ENCODE measurements at places on chromosomes 2 and 18.

DNA sequence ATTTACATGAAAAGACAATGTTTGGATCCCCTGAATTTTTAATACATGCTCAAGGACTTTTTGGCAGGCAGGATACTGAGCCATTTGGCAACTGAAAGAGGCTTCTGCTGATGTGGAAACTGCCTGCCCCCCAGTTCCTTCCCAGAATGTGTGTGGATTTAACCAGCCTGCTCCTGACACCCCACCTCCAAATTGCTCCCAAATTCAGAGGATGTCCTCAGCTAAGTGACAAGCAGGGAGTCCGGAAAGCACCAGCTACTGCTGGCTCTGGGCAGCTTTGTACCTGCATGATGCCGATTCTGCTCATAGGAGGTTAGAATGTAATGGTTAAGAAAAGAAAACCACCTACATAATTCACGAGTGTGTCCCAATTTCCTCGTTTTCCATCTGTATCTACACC is 197.5 kb downstream of the CDH20 start:
- DNase-seq, result no peak

DNA sequence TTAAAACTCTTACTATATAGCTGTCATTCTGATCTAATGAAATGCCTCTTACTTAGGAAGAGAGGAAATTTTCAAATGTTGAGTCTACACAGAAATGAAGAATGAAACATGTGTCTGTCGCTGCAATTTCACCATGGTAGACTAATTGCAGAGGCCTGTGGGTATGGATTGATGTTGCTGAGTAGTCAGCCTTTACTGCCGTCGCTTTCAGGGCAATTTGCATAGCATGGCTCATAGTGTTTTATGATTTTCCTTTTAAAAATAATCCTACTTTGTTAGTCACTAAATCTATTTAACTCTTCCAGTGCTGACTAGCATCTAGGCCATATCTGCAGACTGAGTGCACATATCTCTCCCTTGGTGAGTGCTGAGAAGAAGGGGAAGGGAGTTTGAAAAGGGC is 819.2 kb downstream of the SATB2 start:
- no peak for DNase-seq

DNA sequence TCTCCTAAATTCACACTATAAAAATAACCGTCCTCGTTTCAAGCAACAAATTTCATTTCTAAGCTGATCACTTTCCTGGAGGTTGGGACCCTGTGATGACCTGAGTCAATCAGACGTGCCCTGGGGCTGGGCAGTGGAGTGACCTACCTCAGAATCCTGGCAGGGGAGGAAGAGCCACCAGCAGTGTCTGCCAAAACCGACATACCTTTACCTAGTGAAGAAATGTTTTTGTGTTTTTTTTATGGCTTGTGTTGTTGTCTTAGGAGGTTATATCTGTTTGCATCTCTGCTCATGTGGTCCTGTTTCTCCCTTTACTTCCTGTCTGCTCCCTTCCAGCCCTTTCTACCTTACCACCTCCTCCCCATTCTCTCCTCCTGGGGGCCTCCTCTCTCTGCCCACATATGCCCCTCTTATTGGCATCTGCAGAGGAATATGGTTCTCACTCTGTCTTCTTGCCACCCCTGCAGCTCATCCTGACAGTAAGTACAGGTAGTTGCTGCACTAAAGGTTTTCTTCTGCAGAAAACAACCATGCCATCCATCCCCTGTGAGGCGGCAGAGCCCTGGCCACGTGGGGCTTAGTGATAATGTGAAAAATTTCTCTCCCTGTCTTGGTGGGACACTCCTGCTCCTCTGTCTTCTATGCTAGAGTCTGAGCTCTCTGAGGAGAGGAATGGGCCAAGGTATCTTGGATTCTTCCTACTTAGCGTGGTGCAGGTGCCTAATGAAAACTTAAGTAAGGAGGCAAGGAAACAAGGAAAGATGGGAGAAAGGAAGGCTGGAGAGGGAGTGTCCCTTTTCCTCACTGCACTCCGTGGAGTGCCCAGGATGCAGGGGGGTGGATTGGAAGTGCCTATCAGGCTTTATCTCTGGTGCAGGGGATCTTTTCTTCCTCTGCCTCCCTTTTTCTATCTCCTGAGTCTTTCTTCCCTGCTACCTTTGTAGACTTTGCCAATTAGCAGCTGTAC is 15.4 kb downstream of the ACOXL start:
- no peak for DNase-seq

- no peak for DNase-seq
Measured at GRCh38 chr2:33316328-33316727, 160.1 kb upstream of the RASGRP3 start.

- DNase-seq, result no peak
Measured at GRCh38 chr2:115976916-115977315, 1534.5 kb downstream of the DPP10 start.

DNA sequence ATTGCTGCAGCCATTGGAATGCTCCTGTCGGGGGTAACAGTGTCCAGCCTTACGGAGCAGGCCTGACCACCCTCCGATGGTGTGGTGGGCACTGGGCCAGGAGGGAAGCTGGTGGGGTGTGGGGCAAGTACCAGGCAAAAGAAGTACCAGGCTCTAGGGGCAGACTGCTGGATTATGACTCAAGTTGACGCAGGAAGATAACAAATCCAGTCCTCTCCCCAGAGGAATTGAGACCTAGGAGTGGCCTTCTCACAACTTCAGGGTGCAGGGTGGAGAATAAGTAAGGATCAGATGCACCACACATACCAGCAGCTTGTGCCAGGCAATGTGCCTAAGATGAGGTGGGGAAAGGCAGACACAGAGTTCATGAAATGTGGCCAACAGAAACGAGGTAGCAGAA is 37.9 kb downstream of the SEMA4F start:
- DNase-seq, result no peak

DNA sequence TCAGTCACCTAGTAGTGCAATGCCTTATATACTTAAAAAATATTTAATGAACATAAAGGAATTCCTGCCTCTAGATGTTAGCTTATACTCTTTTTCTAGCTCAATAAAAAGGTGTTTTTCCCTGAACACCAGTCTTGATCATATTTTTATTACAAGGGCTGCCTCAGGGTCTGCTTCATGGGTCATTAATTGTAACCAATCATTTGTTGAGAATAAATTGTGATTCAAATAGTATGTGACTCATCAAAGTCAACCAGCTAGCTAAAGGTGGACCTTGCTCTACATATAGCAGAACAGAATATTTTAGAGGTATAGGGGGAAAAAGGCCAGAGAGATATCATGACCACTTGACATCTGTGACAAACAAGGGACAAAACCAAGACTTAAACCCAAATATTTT is 114.0 kb downstream of the PIK3C3 start:
- no peak for DNase-seq

- no peak for DNase-seq
Measured at GRCh38 chr2:12709207-12709522, 7.6 kb upstream of the TRIB2 start.

- DNase-seq, result no peak
Measured at GRCh38 chr2:191018643-191019119, 4.7 kb upstream of the STAT1 start.

DNA sequence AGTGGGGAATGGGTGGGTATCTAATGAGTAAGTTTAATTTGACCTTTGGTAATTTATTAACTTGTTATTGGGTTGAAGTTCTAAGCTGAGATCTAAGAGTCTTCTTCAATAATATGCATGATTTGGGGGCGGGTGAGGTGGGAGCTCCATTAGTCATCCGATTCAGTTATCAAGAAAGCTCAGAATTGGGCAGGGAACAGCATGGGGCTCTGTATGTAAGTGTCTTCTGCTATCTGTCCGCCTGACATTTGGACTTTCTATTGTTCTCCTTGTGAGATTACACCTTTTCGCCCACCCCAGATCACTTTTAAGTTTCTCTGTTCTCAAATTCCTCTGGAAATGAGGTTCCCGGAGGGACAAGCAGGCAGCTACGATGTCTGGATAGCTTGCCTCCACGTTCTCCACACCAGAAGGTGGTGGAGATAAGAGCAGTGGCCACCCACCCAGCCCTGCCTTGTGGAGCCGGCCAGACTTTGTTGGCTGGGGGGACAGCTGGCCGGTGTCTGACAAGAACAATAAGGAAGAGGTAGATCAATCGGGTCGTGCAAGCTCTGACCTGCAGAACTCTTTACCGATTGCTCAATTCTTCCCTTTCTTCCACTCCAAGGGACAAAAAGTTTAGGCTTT is 75.5 kb upstream of the GATA6 start:
- no peak for DNase-seq

- no peak for DNase-seq
Measured at GRCh38 chr2:55010149-55010591, 40.1 kb downstream of the RTN4 start.

DNA sequence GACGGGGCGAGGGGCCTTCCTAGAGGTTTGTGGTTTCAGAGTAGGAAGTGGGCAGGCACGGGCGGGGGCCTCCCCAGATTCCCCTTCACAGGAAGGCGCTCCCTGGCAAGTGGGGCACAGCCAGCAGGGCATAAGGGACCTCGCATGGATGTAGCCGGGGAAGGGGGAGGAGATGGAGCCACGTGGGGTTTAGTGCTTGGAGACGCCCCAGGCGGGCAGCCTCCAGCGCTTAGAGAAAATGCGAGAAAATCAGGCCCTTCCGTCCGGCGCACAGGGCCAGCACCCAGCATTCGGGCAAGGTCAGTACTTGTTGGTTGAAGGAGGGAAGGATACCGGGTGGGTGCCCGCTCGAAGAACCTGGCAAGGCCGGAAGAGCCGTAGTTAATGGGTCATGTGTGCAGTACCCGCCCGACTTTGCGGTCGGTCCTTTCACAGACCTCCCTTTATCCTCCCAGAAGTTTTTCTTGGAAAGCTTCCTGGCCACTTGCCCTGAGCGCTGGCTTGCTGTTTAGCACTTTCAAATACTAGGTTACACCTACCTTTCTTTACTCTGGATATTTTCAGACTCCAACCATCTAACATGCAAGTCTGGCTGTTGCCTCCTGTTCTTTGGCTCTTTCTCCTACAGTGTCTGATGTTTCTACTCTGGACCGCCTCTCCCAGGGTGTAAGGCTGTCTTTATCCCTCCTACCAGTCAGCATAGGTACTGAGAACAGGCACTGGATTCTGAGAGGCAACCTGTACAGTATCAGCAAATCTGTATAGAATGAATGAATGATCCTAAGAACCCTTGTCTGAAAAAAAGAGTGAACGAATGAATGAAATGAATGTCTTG is 78.1 kb downstream of the CIB4 start:
- no peak for DNase-seq

- no peak for DNase-seq
Measured at GRCh38 chr2:168517816-168518215, 61.7 kb downstream of the CERS6 start.

- no peak for DNase-seq
Measured at GRCh38 chr2:62340994-62341484, 145.1 kb downstream of the B3GNT2 start.

GRCh38 chr2:175402571-175402970 is 221.1 kb upstream of the ATP5MC3 start:
- no peak for DNase-seq

DNA sequence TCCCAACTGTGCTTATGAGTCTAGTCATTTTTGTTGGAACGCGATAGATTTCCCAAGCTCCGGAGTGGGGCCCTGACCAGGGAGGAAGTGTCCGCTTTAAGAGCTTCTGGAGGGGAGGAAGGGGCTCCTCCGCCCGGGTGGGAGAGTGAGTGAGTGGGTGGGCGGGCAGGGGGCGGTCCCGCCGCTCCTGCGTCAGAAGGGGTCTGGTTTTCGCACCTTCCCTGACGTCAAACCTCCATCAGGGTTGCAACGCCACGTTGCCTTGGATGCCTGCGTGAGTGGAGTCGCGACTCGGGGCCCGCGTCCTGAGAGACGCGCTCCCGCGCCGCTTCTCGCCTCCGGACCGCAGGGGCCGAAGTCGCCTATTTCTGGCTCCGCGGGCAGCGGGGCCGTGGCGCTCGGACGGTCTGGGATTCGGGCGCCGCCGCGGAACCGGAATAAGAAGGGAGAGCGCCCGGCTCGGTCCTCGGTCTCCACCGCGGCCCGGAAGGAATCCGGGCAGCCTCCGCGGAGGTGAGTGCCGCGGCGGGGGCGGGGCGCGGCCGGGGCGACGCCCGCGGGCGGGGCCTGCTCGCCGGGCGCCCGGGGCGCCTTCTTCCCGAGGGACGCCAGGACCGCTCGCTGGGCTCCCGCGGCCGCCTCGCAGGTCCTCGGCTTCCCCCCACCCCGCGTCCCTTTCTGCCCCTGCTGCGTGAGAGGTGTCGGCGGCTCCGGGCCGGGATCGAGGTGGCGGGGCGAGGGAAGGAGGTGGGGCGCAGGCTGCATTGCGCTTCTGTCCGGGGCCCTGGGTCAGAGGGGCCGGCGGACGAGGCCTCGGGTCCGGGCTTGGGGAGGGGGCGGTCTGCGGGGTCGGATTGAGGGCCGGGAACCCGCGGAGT is at the start of gene ZDBF2:
Gene ZDBF2 (plus strand): TSS at position 230 of the 878 bp plus-strand sequence. CDS start 7,187 bp downstream, outside the sequence.
- DNase-seq, result no peak

DNA sequence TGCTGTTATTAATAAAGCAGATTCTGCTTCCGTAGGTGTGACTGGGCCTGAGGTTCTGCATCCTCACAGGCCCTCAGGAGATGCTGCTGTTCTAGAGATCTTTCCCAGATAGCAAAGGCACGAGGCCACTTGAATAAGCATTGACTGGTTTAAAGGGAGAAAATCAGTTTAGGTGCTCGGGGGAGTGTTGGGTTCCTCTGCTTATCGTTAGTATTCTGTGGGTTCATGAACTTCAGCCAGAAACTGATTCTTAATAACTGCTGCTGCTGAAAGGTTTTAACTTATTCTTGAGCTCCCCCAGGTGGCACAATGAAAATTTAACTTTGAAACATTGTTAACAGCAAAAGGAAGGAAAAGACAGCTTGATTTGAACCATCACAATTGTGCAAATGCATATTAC is 56.9 kb downstream of the ITGA6 start:
- DNase-seq, result no peak

DNA sequence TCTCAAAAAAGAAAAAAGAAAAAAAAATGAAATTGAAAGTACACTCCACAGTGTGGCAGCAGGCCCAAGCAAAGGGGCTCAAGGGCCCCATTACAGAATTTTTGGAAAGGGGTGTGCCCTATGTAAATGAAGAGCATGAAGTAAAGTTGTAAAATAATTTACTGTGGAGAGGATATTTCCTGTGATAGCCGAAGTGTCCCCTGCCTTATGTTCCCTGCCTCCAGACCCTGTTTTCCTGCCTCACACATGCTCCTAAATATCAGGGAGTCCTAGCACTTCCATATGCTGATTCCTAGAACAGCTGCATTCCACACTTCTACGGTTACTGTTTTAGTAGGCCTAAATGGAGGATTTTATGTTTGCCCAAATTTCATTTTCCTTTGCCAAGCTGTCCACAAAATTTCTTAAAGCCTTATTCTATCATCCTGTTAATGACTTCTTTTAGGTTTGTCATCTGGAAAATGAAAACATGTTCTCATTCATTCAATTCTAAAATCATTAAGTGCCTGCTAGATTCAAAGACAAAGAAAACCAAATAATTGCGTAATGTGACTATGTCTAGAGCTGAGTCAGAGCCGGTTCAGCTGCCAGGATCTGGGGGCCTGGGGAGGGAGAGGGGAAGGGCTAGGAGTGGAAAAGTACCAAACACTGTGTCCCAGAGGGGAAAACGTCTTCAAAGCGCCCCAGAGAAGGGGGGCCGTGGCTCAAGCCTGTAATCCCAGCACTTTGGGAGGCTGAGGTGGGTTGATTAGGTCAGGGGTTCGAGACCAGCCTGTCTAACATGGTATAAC is 25.9 kb upstream of the IMPA2 start:
- peak; percentile 27 for DNase-seq

Measured in SIG-M5 (cell line).